ENCODE measurements at places on chromosomes 3 and 15. TPM values are rescaled to one million over a fixed set of nuclear protein-coding genes. Genes with fewer than 3 reads are reported as not detected.
A peak's percentile ranks its signal among the peaks of the same experiment; 100 is the strongest.

- H3K27me3 ChIP-seq = peaks cover 100% of the 10 kb centered on the region
- no peak for DNase-seq
- no peak overlapping the region for H3K4me3 ChIP-seq
- no peaks in the 10 kb centered on the region for H3K36me3 ChIP-seq
These were observed 4.3 kb downstream of the ISL2 start for GRCh38 chr15:76340803-76341365.

DNA sequence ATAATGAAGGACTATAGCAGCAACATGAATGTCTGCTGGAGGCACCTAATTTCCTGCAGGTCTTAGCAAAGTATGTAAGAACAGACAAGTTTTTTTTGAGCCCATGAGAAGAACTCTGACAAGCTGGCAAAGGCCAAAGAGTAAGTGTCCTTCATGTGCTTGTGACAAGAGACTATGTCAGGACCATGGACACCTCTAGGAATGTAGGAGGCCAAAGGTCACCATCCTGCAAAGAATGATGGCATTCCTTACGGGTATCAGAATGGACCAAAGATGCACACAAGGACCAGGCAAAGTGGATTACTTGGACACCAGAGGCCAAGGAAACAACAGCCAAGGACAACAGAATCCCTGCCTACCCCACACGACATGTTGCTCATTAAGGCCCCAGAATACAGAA, 858.5 kb upstream of the CFAP20DC start:
- no peak overlapping the region for H3K27ac ChIP-seq
- no peaks in the 10 kb centered on the region for H3K4me1 ChIP-seq
- no peaks in the 10 kb centered on the region for H3K36me3 ChIP-seq
- DNase-seq = no peak
- H3K27me3 ChIP-seq = no peaks in the 10 kb centered on the region
- no peak overlapping the region for H3K4me3 ChIP-seq

DNA sequence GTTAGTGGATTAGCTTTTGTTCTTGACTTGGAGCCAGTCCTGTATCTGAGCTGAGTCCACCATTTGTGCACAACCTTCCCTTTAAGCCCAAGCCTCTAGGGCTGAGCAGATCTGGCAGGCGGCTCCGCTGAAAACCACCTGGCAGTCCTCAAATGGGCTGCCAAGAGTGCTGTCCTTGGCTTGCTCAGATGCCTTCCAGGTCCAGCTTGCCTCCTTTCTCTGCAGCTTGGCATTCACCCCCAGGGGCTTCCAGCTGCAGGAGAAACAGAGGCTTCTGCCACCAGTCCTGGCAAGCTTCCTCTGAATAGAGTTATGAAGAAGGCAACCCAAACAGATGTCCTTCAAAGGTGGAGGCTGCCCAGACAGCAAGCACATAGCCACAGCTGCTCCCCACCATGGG, 96.7 kb downstream of the LRTM1 start:
- no peaks in the 10 kb centered on the region for H3K4me1 ChIP-seq
- H3K27ac ChIP-seq = no peak overlapping the region
- no peaks in the 10 kb centered on the region for H3K27me3 ChIP-seq
- H3K36me3 ChIP-seq = no peaks in the 10 kb centered on the region

Gene CILP
- 0.72 TPM for total RNA-seq

Gene NPHP3
- 16.6 TPM for total RNA-seq

DNA sequence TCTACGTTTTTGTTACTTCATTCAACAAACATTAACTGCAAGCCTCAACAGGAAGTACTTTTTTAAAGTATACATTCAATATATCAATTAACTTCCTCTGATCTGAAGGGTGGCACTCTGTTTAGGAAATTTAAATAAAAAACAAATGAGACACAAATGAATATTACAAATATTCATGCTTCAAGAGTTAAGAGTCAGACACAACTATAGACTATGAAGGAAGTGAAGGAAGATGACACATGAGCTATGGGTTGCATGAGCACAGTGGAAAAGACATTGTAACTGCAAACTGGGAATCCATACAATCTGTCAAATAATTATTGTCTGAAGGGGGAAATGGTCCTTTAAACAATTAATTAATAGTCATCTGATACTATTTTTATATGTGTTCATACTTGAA, 26.8 kb upstream of the ALCAM start:
- H3K27me3 ChIP-seq = no peaks in the 10 kb centered on the region
- DNase-seq = no peak
- H3K4me1 ChIP-seq = no peaks in the 10 kb centered on the region
- no peaks in the 10 kb centered on the region for H3K36me3 ChIP-seq

- no peak overlapping the region for H3K27ac ChIP-seq
- H3K4me1 ChIP-seq = no peaks in the 10 kb centered on the region
- no peaks in the 10 kb centered on the region for H3K27me3 ChIP-seq
These were observed 15.9 kb upstream of the SH3BP5 start for GRCh38 chr3:15348246-15348645.

DNA sequence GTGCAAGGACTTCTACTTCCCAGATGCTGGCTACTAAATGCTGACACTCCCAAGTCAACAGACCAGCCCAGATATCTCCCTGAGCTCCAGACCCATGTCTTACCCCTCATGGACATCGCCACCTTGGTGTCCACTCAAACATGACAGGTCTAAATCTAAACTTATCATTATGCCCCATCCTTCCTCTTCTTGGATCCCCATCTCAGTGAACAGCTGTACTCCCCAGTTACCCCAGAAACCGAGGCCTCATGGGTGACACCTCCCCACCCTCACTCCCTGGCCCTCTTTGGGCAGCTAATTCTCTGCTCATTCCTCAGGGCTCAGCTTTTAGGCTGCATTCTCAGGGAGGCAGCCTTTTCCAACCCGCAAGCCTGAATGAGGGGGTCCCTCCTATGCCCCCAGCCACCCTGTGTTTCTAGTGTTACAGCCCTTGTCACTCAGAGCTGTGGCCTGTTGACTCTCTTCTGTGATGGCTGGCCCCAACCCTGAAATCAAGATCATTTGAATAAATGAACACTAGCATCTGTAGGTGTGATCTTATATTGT, 5.4 kb downstream of the EHD4 start:
- H3K36me3 ChIP-seq = no peaks in the 10 kb centered on the region
- no peak overlapping the region for H3K27ac ChIP-seq
- DNase-seq = no peak
- H3K4me1 ChIP-seq = peaks cover 17% of the 10 kb centered on the region
- H3K4me3 ChIP-seq = no peak overlapping the region

Gene C3orf85
- not detected for total RNA-seq

- no peaks in the 10 kb centered on the region for H3K36me3 ChIP-seq
- no peaks in the 10 kb centered on the region for H3K4me1 ChIP-seq
- H3K4me3 ChIP-seq = no peak overlapping the region
- H3K27me3 ChIP-seq = no peaks in the 10 kb centered on the region
- H3K27ac ChIP-seq = no peak overlapping the region
- no peak for DNase-seq
These were observed 597.5 kb upstream of the ROBO2 start for GRCh38 chr3:76442374-76442915.

Gene GP5
- total RNA-seq = not detected

GRCh38 chr3:187738331-187739093, 6.8 kb downstream of the BCL6 start:
- no peaks in the 10 kb centered on the region for H3K27me3 ChIP-seq
- H3K4me1 ChIP-seq = peaks cover 44% of the 10 kb centered on the region
- peak overlapping the region; percentile 100 for H3K27ac ChIP-seq
- H3K4me3 ChIP-seq = peak overlapping the region; percentile 29
- peaks cover 14% of the 10 kb centered on the region for H3K36me3 ChIP-seq

DNA sequence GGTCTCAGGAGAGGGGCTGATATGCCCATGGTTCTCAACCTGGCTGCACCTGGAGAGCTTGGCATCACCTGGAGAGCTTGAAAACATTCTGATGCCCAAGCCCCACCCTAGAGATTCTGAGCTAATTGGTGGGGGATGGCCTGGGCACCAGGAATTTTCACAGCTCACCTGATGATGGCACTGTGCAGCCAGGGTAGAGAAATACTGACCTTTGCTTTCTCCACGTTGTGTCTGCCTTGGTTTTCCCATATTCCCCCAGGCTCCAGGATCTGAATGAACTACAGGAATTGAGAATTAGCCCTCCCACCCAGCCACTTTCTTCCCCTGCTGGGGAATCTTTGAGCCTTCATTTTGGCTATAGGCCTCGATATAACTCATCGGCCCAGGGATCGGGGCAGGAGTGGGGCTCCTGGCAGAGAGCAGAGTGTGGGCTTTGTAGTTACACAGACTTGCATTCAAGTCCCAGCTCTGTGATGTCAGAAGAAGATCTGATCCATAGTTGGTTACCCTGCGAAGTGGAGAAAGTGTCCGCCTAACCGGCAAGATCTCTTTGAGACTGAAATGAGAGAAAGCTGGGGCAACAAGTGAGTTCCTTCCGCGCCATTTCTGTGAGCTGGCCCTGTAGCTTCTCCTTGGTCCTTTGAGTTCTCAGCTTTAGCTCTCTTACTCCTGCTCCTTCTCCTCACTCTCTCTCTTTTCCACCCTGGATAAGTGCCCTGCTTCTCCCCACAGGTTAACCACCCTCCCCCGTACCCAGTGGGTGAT, 33.1 kb upstream of the UBE2Q2 start:
- no peak overlapping the region for H3K4me3 ChIP-seq
- H3K4me1 ChIP-seq = no peaks in the 10 kb centered on the region
- no peak overlapping the region for H3K27ac ChIP-seq
- no peaks in the 10 kb centered on the region for H3K27me3 ChIP-seq
- peak; percentile 41 for DNase-seq

Gene EEFSEC
- total RNA-seq = 12.6 TPM

- H3K36me3 ChIP-seq = no peaks in the 10 kb centered on the region
- H3K27me3 ChIP-seq = no peaks in the 10 kb centered on the region
- H3K4me3 ChIP-seq = no peak overlapping the region
- no peak for DNase-seq
These were observed 406.9 kb downstream of the TIGIT start for GRCh38 chr3:114700637-114701234.

DNA sequence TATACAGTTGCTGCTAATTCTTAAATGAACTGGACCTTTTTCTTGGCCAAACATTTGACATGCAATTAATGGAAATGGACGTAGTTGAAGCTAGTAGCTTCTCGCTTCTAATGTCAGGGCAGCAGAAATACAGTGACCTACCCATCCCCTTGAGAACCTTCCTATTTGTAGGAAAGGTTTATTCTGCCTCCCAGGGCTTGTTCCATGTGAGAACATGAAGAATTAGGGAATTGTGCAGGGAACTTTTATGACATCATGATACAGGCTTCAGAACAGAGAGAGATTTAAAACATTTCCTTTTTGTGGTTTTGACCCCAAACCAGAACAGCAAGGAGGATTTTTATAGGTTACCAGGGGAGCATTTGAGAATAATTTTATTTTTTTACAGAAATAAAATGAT, 406.6 kb upstream of the PPP2R3A start:
- no peaks in the 10 kb centered on the region for H3K36me3 ChIP-seq
- H3K4me3 ChIP-seq = no peak overlapping the region
- no peak overlapping the region for H3K27ac ChIP-seq
- H3K27me3 ChIP-seq = no peaks in the 10 kb centered on the region
- DNase-seq = no peak
- no peaks in the 10 kb centered on the region for H3K4me1 ChIP-seq

DNA sequence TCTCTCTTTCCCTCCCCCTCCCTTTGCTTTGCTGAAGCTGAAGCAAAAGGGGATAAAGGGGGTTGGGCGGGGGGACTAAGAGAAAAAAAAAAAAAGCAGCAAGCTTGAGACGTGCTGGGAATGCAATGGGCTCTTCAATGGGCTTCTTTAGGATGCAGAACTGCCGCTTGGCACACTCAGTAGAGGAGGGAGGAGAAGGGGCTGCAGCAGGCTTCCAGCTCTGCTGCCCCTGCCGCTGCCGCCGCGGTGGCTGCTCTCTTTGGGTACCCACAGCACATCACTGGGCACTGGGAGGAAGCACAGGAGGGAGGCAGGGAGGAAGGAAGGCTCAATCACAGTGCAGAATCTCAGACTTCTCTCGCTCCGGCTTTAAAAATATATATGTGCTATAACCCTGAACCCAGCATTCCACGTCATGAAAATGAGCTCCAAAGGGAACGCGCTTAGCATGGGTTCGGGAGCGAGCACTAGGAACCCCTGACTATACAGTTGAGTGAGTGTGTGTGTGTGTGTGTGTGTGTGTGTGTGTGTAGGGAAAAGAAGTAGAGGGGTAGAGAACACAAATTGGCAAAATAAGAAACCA, 3.5 kb downstream of the SLITRK3 start:
- peaks cover 15% of the 10 kb centered on the region for H3K4me1 ChIP-seq
- no peak overlapping the region for H3K27ac ChIP-seq
- no peak overlapping the region for H3K4me3 ChIP-seq
- H3K36me3 ChIP-seq = no peaks in the 10 kb centered on the region
- no peak for DNase-seq

DNA sequence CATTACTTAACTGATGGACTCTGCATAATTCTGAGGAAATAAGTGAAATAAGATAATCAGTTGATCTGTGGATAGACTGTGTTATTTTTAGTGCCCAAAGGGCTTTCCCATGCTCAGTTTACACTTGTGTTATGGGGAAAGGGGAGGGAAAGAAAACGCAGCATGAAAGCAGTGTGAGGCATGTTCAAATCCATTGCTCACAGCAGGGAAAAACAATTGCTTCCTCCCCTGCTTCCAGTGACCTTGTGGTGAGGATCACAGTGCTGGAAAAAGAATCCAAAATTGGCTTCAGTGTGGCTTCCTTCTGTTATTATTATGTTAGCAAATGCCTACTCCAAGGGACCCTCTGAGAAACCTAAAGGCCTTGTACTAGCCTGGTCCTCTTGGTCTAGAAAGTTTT, 285.1 kb upstream of the CDIN1 start:
- H3K27me3 ChIP-seq = no peaks in the 10 kb centered on the region
- H3K27ac ChIP-seq = no peak overlapping the region
- DNase-seq = no peak
- no peaks in the 10 kb centered on the region for H3K4me1 ChIP-seq
- no peaks in the 10 kb centered on the region for H3K36me3 ChIP-seq
- no peak overlapping the region for H3K4me3 ChIP-seq

- H3K4me1 ChIP-seq = no peaks in the 10 kb centered on the region
- no peaks in the 10 kb centered on the region for H3K36me3 ChIP-seq
- no peak for DNase-seq
- no peaks in the 10 kb centered on the region for H3K27me3 ChIP-seq
These were observed 1369.9 kb downstream of the SI start for GRCh38 chr3:163708428-163708827.

GRCh38 chr3:49415931-49416601, 3.8 kb downstream of the TCTA start:
- DNase-seq = no peak
- no peaks in the 10 kb centered on the region for H3K27me3 ChIP-seq
- peaks cover 8% of the 10 kb centered on the region for H3K36me3 ChIP-seq
- no peak overlapping the region for H3K27ac ChIP-seq
- H3K4me3 ChIP-seq = no peak overlapping the region
- peaks cover 12% of the 10 kb centered on the region for H3K4me1 ChIP-seq
